Calu3 (cell line): ENCODE measurements at places on chromosomes 12 and 14.

DNA sequence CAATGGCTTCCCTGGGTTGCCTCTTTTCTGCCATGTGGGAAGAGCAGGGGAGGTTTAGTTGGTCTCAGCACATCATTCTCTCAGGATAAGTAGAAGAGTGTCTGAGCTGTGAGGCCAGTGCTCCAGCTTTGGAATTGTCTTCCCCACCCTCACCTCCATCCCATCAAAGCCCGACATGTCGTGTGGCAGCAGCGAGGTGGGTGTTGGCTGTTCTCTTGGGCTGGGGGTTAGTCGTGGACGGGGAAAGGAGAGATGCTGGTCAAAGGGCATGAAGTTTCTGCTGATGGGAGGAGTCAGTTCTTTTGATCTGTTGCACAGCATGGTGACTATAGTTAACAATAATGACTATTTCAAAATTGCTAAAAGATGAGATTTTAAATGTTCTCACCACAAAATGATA, 404.2 kb downstream of the TMEM121 start:
- DNase-seq = no peak

GRCh38 chr12:98743362-98743953, 98.4 kb downstream of the APAF1 start:
- peak; percentile 64 for DNase-seq

DNA sequence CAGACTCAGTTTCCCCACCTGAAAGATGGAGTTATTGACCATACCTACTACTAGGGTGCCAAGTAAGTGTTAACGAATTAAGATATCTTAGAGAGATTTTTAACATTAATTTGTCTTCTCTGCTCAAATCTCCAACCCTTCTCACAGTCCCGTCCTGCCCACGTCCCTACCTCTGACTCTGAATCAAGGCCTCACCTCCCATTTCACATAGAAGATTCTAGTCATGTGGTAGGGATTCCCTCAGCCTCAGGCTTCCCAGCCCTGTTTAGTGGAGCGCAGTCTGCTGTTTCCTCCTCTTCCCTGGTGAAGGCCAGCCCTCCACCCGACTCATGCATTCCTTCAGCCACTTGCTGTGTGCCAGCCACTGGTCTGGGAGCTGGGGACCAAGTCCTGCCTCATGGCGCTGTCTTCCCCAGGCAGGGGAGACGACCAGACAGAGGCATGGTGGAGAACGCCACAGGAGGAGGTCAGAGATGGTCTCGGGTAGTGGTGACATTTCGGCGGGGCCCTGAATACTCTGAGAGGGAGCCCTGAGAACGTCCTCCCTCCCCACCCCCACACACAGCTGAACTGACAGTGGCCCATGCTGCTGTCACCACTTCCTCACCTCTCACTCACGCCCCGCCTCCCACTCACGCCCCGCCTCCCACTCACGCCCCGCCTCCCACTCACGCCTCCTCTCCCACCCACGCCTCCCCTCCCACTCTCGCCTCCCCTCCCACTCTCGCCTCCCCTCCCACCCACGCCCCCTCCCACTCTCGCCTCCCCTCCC, 38.8 kb downstream of the TMEM63C start:
- no peak for DNase-seq

- peak; percentile 24 for DNase-seq
Observed at GRCh38 chr14:22266142-22266442, 322.9 kb downstream of the DAD1 start.

GRCh38 chr14:35696119-35696518, 113.0 kb downstream of the RALGAPA1 start:
- no peak for DNase-seq
